ENCODE measurements at places on chromosomes 3 and 15. TPM values are rescaled to one million over a fixed set of nuclear protein-coding genes. Genes with fewer than 3 reads are reported as not detected.

GRCh38 chr3:16370872-16371740, 106.1 kb downstream of the OXNAD1 start:
- peak; percentile 79 for DNase-seq

Gene C15orf40
- 16.7 TPM for polyA plus RNA-seq

Gene NDN
- 57.3 TPM for polyA plus RNA-seq

Gene ITIH1
- polyA plus RNA-seq = not detected

Gene LRRC31
- polyA plus RNA-seq = not detected

GRCh38 chr3:9669720-9670432, 20.6 kb downstream of the MTMR14 start:
- no peak for DNase-seq

DNA sequence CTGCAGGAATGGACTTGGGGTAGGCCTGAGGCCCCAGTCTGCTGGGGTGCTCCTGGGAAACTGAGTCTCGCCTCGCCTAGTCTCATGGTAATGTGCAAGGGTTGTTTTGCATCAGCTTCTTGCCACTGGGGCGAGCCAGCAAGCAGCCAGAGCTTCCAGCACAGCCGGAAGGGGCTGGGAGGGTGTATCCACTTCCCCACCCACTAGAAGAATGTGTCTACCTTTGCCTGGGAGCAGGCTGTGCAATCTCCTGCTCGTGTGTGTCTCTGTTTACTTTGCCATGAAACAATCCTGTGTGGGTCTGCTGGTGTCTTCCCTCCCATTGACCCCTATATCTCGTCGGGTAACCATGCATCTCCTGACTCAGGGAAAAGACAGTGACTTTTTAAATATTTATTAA, 21.8 kb upstream of the ERICH6 start:
- no peak for DNase-seq

All from AG04450 (cell line).